ENCODE measurements at places on chromosomes 4 and X.

- no peak for DNase-seq
Measured at GRCh38 chr4:179797738-179798137, 2355.5 kb upstream of the AGA start.

DNA sequence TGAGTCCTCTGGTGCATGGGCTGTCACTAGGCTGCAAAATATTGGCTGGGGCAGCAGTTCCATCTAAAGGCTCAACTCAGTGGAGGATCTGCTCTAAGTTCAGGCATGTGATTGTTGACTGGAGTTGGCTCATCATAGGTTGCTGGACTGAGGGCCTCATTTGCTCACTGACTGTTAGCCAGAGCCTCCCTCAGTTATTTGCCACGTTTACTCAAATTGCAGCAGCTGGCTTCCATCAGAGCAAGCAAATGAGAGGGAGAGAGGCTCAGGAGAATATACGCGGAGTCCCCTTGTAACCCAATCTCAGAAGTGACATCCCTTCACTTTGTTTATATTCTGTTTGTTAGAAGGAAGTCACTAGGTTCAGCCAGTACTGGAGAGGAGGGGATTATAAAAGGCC lies 54.1 kb downstream of the BMP3 start:
- DNase-seq: no peak

GRCh38 chrX:51697397-51697796 lies 12.9 kb upstream of the CENPVL1 start:
- no peak for DNase-seq

- no peak for DNase-seq
Measured at GRCh38 chr4:34182306-34182705, 2062.0 kb downstream of the ARAP2 start.

DNA sequence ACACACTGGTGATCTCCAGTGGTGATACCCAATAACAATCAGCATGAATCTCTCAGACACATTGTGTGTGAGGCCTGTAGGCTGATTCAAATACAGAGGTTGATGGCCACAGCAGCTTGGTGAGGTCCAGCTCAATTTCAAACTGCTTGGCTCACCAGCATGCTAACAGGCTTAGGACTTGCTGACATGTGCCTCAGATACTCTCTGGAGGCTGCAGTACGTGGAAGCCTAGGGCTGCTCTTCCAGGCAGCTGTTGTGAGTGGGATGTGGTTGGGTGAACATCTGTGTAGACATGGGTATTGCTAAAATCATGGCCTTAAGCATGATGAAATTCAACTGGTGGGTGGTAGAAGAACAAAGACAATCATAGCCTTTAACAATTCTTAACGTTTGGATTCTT lies 4.3 kb downstream of the CXCL9 start:
- DNase-seq: no peak

DNA sequence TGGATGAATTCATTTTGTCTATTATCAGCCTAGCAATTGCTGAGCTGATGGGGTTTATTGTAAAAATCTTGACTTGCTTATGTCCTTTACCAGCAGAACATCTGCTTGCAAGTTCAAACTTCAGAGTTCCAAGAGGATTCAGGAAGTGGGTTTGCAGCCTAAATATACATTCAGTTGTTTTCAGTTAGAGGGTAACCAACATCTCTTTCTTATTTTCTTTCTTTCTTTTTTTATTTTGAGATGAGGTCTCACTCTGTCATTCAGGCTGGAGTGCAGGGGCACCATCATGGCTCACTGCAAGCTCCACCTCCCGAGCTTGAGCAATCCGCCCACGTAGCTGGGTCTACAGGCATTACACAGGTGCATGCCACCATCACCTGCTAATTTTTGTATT lies 31.4 kb upstream of the FHL1 start:
- no peak for DNase-seq

- no peak for DNase-seq
Measured at GRCh38 chrX:68992821-68993397, 164.1 kb downstream of the EFNB1 start.

Measured in T1000 (cell line).